ENCODE measurements at places on chromosomes 1 and 21.

- no peak for DNase-seq
These were observed 89.5 kb downstream of the NRIP1 start for GRCh38 chr21:14975136-14975919.

DNA sequence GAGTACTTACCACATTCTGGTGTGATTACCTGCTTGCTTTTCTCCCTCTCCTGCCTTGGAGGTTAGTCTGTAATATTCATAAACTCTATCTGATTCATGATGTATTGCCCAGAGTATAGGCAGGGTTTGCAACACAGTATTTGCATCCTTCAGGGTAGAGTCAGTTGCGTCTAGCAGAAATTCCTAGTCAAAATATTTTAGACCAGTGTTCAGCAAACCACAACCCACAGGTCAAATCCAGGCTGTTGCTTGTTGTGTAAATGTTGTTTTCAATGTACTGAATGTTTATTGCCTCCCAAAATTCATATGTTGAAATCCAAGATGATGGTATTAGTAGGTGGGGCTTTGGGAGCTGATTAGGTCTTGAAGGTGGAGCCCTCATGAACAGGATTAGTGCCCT lies 82.9 kb downstream of the NGF start:
- DNase-seq: no peak

GRCh38 chr1:100184536-100184935 lies 6.5 kb upstream of the LRRC39 start:
- no peak for DNase-seq

DNA sequence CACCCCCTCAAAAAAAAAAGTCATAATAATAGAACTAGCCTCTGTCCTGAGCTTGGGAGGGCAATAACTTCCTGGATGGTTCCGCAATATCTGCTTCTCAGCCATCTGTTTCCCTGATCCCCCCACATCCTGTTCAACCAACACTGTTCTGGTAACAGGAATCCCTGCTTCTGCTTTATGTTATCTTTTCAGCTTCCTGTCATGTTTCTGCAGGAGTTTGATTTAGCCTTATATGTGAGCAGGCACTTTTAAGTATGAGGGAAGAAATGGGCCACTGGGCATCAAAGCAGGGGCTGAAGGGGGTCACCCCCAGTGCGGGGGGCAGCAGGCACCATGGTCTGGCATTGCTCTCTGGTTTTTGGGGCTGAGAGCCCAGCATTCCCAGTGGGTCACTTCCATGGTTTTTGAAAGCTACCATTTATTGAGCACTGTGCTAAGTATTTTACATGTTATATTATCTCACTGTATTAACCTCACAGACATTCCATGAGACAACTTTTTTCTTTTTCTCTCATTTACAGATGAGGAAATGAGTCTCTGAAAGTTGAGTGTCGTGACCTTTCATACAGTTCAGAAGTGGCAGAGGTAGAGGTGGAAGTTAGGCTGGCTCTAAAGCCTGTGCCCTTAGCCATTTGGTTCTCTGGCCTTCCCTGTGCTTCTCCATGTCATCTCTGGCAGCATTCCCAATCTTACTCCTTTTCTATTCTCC lies 61.9 kb downstream of the DNTTIP2 start:
- DNase-seq: no peak

- no peak for DNase-seq
These were observed 93.1 kb downstream of the TAS1R2 start for GRCh38 chr1:18766328-18766727.

- no peak for DNase-seq
These were observed 33.8 kb downstream of the PCNX2 start for GRCh38 chr1:233261695-233262094.

DNA sequence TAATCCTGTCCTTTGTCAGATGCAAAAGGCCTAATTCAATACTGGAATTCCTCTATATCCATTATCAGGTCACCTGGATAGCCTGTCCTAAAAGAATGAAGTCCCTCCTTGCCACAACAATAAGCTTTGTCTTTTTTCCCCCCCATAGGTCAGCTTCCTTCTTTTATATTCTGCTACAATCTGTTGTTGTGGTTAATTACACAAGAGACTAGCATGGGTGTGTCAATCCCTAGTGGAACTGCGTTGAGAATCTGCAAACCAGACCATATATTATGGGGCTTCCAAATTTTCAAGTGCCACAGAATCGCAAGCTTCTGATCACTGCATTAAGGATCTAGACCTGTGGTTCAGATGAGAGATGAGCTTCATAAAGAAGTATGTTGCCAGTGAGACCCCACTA lies 349.6 kb downstream of the SMYD3 start:
- DNase-seq: peak; percentile 41

- no peak for DNase-seq
These were observed 31.4 kb upstream of the WASF2 start for GRCh38 chr1:27521336-27521831.

- no peak for DNase-seq
These were observed 3.0 kb downstream of the TFF1 start for GRCh38 chr21:42363312-42363711.

- no peak for DNase-seq
These were observed 178.1 kb downstream of the NTNG1 start for GRCh38 chr1:107318932-107319331.

GRCh38 chr1:116855191-116855619 lies 54.5 kb upstream of the PTGFRN start:
- DNase-seq: no peak

- DNase-seq: no peak
These were observed 1973.8 kb downstream of the MRPL39 start for GRCh38 chr21:23633447-23633940.

- DNase-seq: no peak
These were observed 142.5 kb downstream of the TIAM1 start for GRCh38 chr21:31201548-31201947.

DNA sequence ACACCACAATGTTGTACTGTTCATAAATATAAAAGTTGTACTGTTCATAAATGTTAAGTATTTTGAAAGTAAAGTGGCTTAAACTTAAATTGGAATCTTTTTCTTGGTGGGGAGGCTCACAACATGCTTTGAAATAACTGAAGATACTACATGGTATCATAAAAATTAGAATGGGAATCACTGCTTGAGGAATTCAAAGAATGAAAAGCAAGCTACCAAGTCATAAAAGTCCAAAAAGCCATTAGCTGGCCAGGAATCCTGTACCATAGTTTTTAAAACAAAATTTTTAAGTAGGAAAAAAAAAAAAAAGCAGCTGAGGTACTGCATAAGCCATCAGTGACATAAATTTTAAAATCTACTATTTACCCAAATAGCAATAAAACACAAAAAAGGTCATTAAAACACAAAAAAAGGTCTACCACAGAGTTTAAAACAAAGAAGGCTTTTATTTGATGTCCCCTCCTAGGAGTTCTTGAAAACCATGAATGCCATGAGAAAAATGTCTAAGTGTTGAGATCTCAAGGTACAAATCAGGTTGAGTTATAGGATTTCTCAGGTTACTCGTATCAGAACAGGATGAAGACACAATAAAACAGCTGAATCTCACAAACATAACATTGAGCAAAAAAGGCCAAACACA lies 8.6 kb downstream of the ZZZ3 start:
- DNase-seq: no peak

- DNase-seq: no peak
These were observed 6.4 kb downstream of the CD58 start for GRCh38 chr1:116564426-116564825.

GRCh38 chr1:36988321-36988720 lies 46.0 kb downstream of the GRIK3 start:
- DNase-seq: no peak

GRCh38 chr21:25670726-25671125 lies 31.7 kb downstream of the JAM2 start:
- no peak for DNase-seq

DNA sequence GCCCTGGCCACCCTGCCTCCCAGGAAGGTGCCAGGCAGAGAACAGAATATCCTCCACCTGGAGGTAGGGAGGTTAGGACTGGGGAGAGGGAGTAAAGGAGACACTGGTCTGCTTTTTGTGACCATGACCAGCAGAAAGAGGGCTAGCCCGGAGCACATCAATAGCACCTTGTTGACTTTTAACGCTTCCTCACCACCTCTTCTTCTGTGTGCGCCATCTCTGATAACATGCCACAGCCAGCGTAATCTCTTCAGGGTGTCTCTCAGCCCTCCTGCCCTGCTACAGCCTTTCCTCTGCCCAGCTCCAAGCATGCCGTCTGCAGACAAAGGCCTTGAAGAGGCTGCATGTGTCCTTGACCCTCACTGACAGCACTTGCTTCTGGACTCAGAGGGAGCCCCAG lies 50.9 kb upstream of the GJA5 start:
- no peak for DNase-seq

Data from COR-L47 (cell line).